ENCODE measurements at places on chromosomes 12 and 14. TPM values are rescaled to one million over a fixed set of nuclear protein-coding genes. Genes with fewer than 3 reads are reported as not detected.

The FOXN4 gene
- not detected for polyA plus RNA-seq

The SPRYD4 gene
- polyA plus RNA-seq = 1.3 TPM

The MYF6 gene
- polyA plus RNA-seq = not detected

The MED6 gene
- polyA plus RNA-seq = 39.0 TPM

The SRGAP1 gene
- polyA plus RNA-seq = not detected
